ENCODE measurements at places on chromosomes 2 and 18. TPM values are rescaled to one million over a fixed set of nuclear protein-coding genes. Genes with fewer than 3 reads are reported as not detected.

The FEV gene
- total RNA-seq: not detected

The IL36G gene
- total RNA-seq: not detected

The IL1A gene
- total RNA-seq: 0.16 TPM

- no peak for DNase-seq
Observed at GRCh38 chr18:46630160-46630559, 26.9 kb downstream of the LOXHD1 start.

The NT5DC4 gene
- not detected for total RNA-seq

The NTSR2 gene
- total RNA-seq: not detected

The RGPD3 gene
- 0.39 TPM for total RNA-seq

The MRPL19 gene
- total RNA-seq: 95.7 TPM

- no peak for DNase-seq
Observed at GRCh38 chr2:15664273-15665066, 72.8 kb downstream of the DDX1 start.

The ITGAV gene
- total RNA-seq: 234 TPM

DNA sequence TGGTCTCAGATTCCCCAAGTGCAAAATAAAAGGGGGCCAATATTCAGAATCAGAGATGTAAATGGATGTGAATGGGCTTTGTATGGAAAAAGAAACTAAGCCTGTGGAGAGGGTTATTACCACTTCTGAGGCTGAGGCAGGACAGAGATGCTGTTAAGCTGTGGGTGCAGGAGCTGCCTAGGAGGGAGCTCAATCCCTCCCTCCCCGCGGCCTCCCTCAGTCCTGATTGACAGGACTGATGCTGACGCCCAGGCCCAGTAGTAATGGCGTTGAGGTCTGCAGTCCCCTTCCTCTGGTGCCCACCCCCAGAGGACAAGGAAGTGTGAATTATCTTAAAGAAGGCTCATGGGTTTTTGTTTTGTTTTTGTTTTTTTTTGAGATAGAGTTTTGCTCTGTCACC is 40.4 kb downstream of the PSD4 start:
- no peak for DNase-seq

DNA sequence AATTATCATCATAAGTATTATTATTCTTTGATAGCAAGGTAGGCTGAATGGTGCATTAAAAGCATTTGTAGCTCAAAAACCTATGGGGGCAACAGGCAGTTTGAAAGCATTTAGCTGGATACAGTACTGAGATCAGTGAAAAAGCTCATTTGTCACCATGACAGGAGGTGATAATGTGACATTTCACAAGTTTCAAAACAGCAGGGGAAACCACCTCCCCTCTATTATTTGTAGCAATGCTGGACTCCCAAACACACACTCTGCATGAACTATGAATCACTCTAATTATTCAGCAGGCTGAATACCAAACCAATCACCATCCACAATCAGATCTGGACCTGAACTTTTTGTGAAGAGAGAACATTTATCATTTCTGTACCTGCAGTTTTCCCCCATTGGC is 63.4 kb downstream of the MYO5B start:
- DNase-seq: no peak

DNA sequence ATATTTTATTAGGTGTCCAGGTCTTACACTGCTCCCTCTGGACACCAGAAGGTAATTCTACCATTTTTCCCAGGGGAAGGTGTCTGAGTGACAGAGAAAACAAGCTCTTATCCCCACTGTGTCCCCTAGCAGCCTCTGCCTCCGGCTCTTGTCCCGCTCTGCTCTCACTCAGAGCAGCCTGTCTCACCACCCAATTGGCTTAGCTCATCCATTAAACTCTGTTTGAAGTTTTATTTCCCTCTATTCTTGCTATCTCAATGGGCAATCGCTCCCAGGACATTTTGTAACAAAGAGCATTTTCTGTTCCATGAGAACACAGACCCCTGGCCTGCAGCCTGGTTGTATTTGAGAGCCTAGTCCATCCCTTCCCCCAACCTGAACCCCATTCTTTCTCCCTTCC is 90.6 kb upstream of the LDAH start:
- DNase-seq: no peak

GRCh38 chr2:157935378-157935906 is 59.3 kb upstream of the ACVR1 start:
- DNase-seq: no peak

The TUBA3E gene
- not detected for total RNA-seq

The B4GALT6 gene
- 0.09 TPM for total RNA-seq

GRCh38 chr2:73896362-73897239 is 3.8 kb downstream of the ACTG2 start:
- no peak for DNase-seq

DNA sequence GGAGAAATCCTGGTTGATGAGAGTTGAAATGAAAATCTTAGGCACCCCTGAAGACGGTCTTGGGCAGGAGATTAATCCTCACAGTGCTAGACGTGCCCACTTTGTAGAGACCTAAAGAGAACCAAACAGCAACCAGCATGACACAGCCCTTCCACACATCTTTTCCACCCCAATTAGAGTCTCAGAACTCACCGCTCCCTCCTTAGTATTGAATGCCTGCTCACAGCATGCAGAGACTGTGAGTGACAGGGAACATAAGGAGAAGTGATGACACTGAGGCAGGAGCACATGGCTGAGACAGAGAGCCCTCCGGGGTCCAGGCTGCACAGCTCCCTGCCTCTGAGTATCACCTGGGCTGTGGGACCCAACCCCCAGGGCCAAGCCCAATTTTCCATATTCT is 367.6 kb downstream of the EIPR1 start:
- no peak for DNase-seq

DNA sequence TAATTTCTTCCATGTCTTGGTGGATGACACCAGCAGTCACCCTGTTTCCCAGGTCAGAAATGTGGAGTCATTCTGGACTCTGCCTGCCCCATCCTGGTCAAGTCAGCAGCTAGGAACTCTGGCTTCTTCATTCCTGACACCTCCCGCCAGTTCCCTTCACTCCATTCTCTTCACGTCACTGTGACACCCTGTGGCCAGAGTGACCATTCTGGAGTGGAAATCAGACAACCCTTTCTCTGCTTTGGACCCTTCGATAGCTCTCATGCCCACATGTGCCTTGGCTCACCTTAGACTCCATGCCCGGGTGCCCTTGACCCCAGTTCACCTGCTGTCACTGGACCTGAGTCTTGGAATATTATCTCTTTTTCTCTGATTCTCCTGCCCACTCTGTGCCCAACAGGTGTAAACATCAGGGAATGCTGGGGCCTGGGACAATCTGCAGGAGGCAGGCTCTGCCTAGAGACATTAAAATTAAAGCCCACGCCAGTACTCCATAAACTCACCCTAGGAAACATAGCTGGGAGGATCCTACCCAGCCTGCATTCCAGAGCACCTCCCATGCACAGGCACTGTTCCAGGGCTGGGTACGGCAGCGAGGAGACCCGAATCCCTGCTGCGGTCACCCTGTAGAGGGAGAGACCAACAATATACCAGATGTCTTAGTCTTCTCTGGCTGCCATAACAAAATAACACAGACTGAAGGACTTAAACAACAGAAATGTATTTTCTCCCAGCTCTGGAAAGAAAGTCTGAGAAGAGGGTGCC is 41.1 kb upstream of the FAHD2A start:
- DNase-seq: no peak

DNA sequence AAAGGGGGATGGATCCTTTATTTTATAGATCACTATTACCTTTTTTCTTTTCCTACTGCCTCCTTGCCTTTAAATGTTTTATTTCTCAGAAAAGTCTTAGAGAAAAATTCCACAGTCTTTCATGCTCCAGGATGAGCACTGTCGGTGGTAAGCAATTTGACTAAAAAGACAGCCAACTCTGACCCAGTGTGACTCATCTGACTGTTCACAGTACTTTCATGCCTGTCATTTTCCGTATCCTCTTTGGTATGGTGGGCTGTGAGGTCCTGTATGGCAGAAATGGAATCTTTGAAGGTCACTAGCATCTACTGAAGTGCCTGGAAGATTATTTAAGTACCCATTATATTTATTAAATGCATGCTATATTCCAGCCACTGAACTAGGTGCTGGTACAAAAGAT is 2.1 kb upstream of the RFTN2 start:
- DNase-seq: no peak

The GPR75 gene
- total RNA-seq: 2.3 TPM

The SLC9A4 gene
- total RNA-seq: not detected

The LINC00305 gene
- not detected for total RNA-seq

DNA sequence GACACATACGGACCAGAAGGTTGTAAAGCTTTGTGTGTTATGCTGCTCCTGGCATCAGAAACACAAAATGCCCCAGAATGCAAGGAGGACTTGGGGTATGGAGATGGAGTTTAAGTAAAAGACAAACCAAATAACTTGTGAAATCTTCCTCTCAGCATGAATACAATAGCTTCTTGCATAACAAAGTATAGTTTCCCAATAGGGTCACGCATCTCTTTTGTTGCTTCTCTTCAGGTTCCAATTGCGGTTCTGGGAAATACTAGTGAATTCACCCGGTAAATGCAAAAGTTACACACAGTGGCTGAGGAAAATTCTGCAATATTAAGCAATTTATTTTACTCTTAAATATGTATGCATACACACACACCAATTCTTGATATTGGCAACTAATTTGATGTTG is 339.2 kb upstream of the EPHA4 start:
- DNase-seq: no peak

DNA sequence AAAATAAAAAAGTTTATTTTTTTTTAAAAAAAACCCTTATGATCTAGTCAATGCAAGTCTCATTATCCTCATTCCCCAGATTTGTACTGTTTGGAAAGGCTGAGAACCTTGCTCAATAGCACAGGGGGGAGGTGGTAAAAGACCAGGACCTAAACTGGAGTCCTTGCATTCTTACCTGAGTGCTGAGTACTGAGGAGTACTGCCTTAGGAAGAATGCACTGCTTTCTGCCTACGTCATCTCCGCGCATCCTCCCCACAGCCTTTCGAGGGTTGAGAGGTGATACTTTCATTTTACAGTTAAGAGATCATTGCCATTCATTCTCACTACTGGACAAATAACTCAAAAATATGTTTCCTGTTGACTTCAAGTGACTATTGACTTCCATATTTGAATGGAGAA is 73.8 kb downstream of the MAP3K20 start:
- no peak for DNase-seq

- DNase-seq: no peak
Observed at GRCh38 chr2:174395969-174396630, 570 bp downstream of the SCRN3 start.

DNA sequence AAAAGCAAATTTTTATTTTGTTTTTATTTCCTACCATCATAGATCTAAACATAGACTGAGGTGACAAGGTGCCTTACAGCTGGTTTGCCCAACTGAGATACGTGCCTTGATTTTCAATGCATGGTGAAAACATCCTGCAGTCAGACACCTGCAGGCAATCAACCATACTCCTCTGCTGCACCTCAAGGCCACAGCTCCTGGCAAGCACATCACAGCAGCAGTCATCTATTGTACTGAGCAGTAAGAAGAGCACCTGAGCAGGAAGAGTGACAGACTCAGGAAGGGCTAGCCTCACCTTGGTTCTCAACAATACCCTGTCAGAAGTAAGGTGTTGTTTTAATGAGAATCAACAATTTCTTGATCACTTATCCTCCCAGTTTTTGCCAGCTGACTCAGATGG is 1206.8 kb upstream of the NRXN1 start:
- DNase-seq: no peak

DNA sequence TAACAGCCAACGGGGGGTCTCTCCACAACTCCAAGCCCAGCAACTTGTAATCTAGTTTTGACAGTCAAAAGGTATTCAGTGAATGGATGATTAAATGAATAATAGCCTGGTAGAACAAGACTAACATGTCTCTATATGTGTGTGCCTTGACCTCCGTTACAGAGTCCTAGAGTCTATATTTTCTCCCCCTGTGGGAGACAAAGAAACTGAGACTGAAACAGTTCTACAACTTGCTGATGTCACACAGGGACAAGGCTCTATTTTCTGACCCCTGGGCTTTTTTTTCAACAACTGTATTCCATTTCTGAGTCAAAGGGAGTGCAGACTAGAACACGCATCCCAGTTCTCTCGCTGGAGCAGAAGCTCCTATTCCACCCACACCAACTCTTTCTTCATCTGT is 223.6 kb upstream of the AGAP1 start:
- DNase-seq: no peak

The RAB27B gene
- total RNA-seq: 0.88 TPM

DNA sequence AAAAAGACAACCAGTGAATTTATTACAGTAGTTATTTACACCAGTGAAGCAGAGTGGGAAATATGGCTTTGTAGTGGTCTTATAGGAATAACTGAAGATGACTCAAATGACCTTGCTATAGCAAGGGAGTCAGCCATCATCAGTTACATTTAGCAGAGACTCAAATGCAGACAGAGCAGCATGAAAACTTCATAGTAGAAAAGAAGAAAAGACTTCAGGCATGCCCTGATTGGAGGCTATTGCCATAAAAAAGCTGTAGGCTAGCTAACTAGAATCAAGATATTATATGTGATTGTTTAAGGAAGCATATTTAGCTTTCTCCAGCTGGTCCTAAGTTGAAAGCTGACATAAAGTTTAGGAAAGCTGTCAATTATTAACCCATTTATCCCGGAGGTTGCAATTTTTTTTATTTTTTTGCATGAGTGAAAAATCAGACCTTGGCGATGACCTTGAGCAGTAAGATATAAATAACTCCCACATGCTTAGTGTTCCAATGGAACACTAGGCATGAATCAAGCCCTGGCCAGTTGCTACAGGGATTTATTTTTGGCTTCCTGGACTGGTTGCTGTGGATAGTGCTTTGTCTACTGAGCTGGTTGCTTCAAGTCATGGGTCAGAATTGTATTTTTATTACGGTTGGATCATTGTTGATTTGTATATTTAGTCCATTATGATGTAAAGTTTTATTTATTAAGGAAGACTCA is 675.6 kb upstream of the VRK2 start:
- no peak for DNase-seq

The ABHD1 gene
- not detected for total RNA-seq

DNA sequence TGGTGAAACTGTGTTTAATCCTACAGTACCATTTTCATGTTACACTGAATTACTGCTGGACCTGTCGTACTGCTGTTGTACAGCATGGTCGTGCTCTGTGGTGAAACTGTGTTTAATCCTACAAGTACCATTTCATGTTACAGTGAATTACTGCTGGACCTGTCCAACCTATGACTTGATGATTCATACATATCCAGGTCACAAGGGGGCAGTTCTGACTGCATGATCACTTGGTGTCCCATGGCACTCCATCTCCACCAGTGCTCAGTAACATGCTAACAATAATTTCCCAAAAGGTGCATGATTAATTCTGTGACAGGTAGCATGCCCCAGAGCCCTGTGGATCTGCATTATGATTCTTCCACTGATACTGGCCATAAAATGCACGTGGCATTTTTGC is 101.6 kb downstream of the ADCYAP1 start:
- DNase-seq: no peak

The TUBB6 gene
- 501 TPM for total RNA-seq

- no peak for DNase-seq
Observed at GRCh38 chr18:54608028-54608642, 17.1 kb downstream of the DYNAP start.

Data from SJSA1 (cell line).